ENCODE measurements at places on chromosomes 11 and 22. TPM values are rescaled to one million over a fixed set of nuclear protein-coding genes. Genes with fewer than 3 reads are reported as not detected.

Gene DDIAS
- total RNA-seq = 27.8 TPM

DNA sequence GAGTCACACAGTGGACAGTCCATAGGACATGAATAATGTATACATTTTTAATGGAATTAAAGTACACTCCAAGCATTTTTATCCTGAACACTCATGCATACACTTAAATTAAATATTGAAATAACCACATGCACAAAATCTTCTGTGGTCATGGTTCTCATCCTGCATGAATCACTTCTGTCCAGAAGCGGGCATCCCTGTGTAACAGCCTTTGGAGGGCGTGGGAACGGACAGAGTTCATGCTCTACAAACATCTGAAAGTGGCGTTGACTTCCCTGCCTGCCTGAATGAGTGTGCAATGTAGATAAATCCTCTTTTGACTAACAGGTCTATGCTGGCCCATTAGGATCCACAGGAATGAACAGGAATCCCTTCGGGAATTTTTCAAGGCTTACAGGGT is 780.2 kb downstream of the BRD1 start:
- no peak for DNase-seq

- DNase-seq = no peak
Observed at GRCh38 chr11:32034680-32035079, 56.2 kb upstream of the RCN1 start.

GRCh38 chr11:1401656-1402221 is 12.0 kb downstream of the BRSK2 start:
- peak; percentile 41 for DNase-seq

DNA sequence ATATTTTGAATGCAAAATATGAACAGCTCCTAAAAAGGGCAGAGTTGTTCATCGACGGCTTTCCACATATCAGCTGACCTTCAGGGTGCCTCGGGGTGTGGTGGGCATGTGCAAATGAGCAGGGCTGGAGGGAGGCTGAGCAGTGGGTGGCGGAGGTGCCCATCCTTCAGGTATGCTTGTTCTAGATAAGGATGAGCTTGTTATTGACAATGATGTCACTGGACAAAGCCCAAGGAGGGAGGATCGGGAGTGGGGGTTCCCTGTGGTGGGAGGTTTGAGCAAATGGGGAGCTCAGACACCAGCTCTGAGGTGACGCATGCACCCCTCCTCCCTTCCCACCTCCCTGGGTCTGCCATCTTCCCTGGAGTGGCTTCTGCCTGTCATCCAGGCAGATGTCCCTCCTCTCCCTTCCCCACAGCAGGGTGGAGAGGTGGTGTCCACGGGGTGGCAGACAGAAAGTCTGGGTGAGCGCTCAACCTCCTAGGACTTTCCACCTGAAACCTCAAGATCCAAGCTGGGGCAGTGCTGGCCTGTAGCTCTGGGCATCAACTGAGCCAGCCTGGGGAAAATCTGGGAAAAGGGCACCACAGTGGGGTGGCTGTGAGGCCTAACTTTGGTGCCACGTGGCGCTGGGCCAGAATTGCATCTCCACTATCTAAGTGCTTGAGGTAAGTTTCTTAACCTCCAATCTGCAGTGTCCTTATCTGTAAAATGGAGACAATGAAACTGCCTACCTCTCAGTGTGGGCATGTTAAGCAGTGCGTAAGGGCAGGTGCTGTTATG is 106.3 kb upstream of the THY1 start:
- no peak for DNase-seq

GRCh38 chr11:34910817-34911216 is 5.4 kb downstream of the APIP start:
- DNase-seq = no peak

- DNase-seq = no peak
Observed at GRCh38 chr11:12269104-12269441, 108.3 kb upstream of the PARVA start.

DNA sequence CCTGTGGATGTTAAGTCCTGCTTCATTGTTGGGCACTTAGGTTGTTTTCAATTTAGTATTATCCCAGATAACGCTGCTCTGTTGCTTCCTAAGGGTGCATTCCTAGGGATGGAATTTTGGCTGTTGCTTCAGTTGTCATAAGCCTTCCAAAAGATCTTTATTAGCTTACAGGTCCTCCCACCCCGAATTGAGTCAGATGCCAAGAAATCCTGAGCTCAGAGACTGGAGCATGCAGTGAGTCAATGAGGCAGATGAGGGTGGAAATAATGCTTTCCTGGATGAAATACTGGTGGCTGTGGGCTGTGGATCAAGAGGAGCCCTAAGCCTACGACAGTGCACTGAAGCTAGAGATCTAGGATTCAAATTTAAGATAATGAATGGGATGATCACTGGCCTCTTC is 10.7 kb upstream of the IL18BP start:
- no peak for DNase-seq

- DNase-seq = no peak
Observed at GRCh38 chr11:133040289-133040900, 491.9 kb downstream of the OPCML start.

GRCh38 chr11:118699506-118700220 is 20.2 kb upstream of the TREH start:
- peak; percentile 88 for DNase-seq

GRCh38 chr11:23749762-23750430 is 747.0 kb upstream of the LUZP2 start:
- no peak for DNase-seq

GRCh38 chr11:17986007-17986710 is 26.7 kb downstream of the SERGEF start:
- no peak for DNase-seq

DNA sequence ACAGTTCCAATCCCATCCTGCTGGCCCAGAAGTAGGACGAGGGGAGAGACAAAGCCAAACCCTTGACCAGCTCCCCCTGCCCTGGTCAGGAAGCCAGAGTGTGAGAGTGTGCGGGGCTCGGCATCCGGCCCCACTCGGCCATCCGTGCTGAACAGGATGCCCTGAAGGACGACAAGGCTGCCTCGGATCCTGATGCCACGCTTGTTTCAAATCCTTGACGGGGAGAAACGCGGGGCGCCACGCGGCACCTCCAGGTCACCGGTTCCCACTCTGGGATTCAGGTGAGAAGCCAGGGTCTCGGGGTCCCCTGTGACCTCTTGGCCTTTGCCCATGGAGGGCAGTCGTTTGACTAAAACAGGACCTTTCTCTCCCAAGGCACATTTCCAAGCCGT is 167.8 kb downstream of the BRD1 start:
- no peak for DNase-seq

- DNase-seq = no peak
Observed at GRCh38 chr11:71120471-71120896, 131.9 kb downstream of the SHANK2 start.

Gene TEX12
- total RNA-seq = 0.27 TPM

Gene MS4A6E
- total RNA-seq = not detected

GRCh38 chr22:43473031-43473430 is 61.2 kb downstream of the MPPED1 start:
- DNase-seq = no peak

GRCh38 chr11:62664405-62665074 is 470 bp downstream of the C11orf98 start:
- DNase-seq = no peak

Gene TCN2
- 0.11 TPM for total RNA-seq

- DNase-seq = no peak
Observed at GRCh38 chr11:75325713-75326438, 25.6 kb downstream of the ARRB1 start.

Gene TBX1
- total RNA-seq = not detected

DNA sequence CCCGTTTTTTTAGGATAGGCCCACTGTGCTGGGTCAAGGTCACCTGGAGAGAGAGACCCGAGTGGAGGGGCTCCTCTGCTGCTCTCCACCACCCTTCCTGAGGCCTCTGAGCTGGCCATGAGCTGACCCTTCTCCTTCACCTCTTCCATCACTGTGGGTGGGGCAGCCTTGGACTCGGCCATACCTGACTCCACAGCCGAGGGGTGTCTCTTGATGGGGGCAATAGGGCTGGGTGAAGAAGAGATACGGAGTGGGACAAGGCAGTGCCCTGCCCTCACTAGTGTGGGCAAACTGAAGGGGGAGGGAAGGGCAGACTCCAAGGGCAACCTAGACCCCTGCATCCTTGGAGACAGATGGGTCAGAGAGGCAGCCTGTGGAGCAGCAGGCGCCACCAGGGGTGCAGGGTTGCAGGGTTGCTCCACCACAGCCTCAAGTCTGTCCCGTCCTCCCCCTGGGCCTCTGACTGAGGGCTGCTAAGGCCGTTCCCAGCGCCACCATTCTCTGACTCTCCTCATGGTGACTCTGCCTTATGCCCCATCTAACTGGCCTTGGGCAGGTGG is 20.1 kb upstream of the NECTIN1 start:
- DNase-seq = no peak

Gene MOGAT2
- not detected for total RNA-seq

DNA sequence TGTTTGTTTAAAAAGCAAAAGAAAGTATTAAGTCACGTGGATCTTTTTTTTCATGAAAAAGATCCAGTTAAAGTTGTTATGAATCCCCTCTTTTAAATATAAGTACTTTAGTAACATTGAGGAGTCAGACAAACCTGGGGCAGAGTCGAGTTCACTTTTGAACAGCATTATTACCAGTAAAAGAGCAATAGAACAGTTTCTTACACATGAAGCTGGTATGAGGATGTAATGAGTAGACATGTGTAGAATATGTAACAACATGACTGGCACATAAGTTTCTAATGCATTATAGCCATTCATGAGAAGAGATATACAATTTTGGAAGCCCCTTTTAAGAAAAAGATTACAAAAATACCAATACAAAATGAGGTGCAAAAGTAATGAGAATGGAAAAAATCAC is 7.6 kb upstream of the MUC15 start:
- no peak for DNase-seq

Gene OR4C46
- total RNA-seq = not detected

Gene KDM4D
- 1.8 TPM for total RNA-seq

GRCh38 chr11:19311308-19312030 is 70.7 kb upstream of the E2F8 start:
- no peak for DNase-seq

DNA sequence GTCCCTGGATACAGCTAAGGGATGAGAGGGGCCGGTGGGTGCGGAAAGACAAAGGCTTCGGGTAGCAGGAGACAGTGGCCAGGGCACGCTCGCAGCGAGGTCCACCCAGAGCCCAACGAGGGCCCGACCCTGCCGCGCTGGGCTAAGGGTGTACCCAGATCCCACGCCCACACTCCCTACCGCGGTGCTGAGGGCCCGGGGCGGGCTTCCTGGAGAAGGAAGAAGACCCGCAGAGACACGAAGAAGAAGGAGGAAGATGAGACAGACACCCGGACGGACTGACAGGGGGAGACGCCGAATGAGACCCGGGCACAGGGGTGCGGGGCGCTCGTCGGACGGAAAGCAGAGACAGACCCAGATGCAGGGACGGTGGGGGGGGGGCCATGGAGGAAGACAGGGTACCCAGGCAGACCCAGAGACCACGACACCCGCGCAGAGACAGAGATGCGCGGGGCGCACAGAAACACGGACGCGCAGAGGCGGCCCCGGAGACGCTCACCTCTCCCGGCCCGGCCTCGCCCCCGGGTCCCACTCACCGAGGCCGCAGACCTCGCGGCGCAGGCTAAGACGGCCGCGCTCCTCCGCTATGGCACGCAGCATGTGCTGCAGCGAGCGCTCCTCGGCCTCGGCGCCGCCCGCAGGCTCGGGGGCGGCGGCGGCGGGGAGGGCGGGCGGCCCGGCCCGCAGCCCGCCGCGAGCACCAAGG is 437 bp downstream of the KIAA0930 start:
- DNase-seq = no peak

Gene CABP4
- total RNA-seq = 0.33 TPM

Gene HOATZ
- total RNA-seq = not detected

Gene MRGPRE
- not detected for total RNA-seq

DNA sequence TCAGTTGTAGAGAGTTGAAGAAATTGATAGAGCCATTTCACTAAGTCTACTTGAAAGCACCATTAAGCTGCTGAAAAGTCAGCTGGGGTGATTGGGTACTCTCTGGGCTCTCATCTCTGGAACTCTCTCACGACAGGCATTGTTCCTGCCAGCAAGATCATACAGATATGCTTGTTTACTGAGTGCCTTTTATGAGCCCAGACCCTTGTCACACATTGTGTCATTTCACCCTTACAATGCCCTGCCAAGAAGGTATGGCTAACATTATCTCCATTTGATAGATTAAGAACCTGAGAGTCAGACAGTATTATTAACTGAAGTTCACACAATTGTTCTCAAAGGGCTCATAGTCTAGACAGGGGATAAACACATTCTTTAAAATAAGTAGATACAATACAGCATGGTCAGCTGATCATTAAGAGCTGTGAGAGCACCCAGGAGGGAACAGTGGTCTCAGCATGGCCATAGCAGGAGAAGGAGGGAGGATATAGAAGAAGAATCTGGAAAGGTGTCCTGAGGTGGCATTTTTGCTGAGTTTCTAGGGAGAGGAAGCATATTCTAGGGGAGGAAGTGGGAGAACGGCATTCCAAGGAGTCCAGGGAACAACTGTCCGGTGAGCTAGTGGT is 580.5 kb downstream of the INSC start:
- DNase-seq = no peak

DNA sequence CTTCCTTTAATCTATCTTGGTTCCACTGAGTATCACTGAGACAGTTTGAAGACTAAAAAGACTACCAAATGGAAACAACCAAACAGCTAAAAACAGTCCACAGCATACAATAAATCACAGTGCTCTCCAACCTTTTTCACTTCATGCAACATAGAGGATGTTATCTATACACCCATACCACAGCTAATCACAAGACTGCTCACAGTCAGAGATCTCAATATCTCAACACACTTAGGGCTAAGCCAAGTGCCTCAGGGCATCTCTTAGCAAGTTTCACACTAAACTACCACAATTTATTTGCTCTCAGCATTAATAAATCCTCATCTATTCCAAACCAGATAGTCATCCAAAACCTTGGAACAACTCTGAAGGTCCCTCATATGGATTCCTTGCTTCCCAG is 129.4 kb downstream of the SBF2 start:
- no peak for DNase-seq

GRCh38 chr11:7982582-7983119 is 4.5 kb upstream of the EIF3F start:
- no peak for DNase-seq

- no peak for DNase-seq
Observed at GRCh38 chr11:127552446-127552845, 551.9 kb upstream of the KIRREL3 start.

DNA sequence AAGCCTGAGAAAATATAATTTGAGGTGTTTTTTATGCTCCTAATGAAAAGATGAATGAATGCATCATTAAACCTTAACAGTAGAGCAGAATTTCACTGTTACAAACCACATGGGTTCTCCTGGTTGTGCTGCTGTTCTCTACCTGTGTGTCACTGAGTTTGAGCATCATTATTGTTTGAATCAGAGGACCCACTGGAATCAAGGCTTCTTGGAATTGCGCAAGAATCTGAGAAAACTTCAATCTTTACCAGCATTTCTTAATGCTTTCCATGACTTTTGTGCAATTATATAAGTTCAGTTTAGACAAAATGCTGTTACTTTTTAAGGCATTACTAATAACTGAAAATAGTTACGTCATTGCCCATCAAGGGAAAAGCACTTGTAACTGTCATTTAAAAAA is 18.8 kb upstream of the RBX1 start:
- DNase-seq = no peak
